ENCODE measurements at places on chromosomes 2 and 18. TPM values are rescaled to one million over a fixed set of nuclear protein-coding genes. Genes with fewer than 3 reads are reported as not detected.

- peak; percentile 31 for DNase-seq
Observed at GRCh38 chr18:34809451-34810072, 99.5 kb downstream of the DTNA start.

GRCh38 chr18:47280121-47280520 is 28.7 kb upstream of the SKOR2 start:
- no peak for DNase-seq

- DNase-seq, result peak; percentile 41
Observed at GRCh38 chr2:25301453-25302352, 40.0 kb downstream of the DNMT3A start.

- peak; percentile 68 for DNase-seq
Observed at GRCh38 chr2:191165176-191165643, 14.4 kb upstream of the STAT4 start.

DNA sequence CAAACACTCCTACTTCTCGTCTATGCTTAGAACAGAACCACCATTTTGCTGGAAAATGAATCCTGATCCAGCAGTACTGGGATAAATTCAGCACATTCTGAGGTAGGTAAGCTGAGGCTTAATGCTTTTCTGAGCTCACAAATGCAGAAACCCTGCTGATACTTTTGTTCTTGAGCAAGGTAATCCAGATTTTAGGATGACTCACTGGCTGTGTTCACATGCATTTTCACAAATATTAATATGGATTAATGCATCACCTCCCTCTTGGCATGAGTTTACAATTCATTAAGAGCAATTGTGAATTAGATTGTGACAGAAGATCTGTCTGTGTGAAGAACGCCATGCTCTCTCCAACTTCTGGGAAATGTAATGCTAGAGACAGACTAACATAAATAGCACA is 42.2 kb downstream of the RAD51AP2 start:
- DNase-seq, result no peak

GRCh38 chr18:55522011-55522410 is 66.0 kb downstream of the TCF4 start:
- DNase-seq, result no peak

- DNase-seq, result peak; percentile 43
Observed at GRCh38 chr2:54609647-54610046, 113.8 kb upstream of the EML6 start.

- DNase-seq, result peak; percentile 69
Observed at GRCh38 chr18:31821545-31822171, 61.0 kb upstream of the SLC25A52 start.

DNA sequence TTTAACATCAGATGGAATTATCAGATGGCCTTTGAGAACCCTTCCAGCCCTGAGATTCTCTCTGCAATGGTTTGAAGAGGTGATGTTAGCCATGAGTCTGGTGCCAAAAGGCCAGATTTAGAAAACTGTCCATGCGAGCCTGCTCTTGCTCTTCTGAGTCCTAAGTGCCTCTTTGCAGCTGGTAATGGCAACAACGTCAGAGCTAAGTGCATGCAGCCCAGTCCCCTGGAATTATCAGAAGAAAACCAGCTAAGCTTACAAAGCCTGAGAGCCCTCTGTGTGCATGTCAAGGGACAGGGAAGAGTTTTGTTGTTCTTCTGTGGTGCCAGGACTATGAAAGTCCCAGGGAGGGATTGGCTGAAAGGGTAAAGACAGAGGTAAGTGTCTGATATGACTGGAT is 89.8 kb downstream of the LOXHD1 start:
- no peak for DNase-seq

DNA sequence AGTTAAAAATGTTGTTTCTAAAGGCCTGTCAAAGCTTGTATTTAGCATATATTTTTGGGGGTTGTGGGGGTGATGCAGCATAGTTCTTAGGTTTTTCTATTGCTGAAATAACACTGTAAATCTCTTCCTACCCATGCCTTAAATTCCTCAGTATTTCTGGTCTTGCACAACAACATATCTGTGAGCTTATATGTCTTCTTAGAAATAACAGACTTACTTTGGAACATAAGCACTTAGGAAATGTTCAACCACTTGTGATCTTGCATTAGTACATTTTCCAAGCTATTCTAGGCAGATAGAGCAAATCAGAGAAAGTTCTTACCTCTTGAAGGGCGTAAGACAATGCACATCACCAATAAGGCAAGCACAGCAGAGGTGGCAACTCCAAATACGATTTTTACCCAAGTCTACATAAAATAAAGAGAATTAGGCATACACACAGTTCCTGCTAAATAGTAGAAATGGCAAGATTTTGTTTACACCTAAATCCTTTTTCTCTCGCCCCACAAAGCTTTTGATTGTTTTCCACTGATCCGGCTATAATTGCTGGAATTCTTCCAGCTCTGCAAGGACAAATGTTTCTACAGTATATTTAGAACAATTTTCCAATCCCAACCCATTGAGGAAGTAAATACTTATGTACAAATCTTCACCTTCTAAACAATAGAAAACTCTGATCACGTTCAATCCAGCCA is 512 bp downstream of the FAP start:
- peak; percentile 16 for DNase-seq

DNA sequence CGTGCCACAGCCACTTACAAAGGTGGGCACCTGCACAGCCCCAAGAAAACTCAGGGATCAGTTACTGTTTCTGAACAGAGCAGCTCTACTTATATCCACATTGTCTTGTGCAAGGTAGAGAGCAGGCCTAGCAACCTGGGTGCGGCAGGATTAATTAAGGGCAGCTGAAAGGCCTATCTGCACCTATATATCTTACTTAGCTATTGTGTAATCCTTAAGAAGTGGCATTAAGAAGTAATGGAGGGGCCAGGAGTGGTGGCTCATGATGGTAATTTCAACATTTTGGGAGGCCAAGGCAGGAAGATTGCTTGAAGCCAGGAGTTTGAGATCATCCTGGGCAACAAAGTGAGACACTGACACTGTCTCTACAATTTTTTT is 12.8 kb upstream of the ARL5A start:
- no peak for DNase-seq

DNA sequence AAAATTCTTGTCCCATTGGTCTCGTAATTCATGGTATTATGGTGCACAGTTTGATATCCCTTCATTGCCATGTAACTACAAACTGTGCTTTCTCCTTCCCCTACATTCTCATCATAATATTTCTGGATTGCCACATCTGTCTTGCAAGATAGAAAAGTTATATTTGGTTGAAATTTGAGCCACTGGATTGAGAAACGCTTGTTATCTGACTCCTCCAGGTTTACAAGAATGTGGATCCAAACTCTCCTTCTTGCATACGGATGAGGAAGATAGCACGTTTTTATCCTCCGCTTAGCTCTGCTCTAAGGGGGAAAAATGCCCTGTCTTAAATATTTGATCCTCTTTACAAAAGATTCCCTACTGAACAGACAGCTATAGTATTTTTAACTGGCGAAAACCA is 438.2 kb downstream of the TSN start:
- DNase-seq, result no peak

DNA sequence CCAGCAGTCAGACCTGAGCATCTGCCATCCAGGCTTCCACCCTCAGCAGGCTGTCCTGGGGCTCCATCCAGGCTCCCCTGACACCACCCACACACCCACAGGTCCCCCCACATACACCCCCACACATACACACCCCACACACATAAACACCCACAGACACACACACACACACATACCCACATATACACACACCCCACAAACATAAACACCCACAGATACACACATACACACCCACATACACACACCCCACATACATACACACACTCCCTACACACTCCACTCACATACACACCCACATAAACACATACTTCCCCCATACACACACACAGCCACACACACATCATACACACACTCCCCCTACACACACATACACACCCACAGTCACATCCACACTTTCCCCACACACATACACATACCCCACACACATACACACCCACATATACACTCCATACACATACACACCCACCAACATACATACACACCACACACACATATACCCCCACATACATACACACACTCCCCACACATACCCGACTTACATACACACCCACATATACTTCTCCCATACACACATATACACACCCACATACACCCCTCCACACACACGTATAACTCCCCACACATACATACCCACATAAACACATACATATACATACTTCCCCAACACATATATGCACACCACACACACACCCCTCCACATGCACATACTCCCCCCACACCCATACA is 183.3 kb upstream of the ETAA1 start:
- no peak for DNase-seq

DNA sequence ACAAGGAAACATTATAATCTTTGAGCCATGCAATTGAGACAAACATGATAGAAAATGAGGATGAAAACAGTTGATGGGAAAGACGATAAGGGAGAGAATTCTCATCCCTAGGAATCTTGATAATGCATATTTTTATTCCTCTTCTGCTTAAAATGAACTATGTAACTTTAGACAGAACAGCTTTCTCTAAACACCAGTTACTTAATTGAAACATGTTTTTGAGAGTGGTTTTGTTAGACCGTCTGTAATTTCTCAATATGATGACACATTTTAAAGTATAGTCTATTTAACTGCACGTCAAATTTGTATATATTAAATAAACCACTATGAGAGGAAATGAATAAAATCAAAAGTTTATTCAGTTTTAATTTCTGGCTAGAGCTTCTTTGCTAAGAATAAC is 1453.9 kb upstream of the NXPH2 start:
- DNase-seq, result no peak

DNA sequence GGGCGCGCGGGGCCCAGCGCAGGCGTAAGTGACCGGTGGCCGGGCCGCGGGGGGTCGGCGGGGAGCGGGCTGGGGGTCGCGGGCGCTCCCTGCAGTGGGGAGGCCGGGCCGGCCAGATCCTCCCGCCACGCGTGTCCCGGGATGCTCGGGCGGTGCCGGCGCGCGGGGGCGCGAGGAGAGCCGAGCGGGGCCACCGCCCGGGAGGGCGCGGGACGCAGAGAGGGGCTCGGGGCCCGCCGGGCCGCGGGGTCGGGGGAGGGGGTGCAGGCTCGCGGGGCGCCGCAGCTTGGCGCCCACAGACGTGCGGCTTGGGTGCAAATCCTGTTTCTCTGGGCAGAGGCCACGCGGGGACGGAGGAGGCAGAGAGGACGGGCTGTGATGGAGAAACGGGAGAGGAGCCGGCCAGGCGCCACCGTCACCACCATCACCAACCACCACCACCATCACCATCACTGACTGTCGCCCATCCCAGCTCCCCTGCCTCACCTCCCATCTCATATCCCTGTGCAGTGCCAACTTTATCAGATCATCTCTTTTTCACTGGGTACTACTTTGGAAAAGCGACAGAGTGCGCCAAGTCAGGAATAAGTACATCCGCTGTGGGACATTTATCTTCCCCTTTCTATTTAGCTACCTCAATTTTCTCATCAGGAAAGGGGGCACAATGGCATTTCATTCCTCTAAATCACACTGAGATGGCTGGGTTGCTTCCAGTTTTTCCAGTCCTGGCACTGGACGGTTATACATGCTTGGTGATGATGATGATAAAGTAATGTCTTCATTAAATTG is 97.2 kb upstream of the GPR45 start:
- DNase-seq, result no peak

GRCh38 chr2:216829533-216829932 is 30.3 kb downstream of the TNP1 start:
- DNase-seq, result no peak

The E2F6 gene
- total RNA-seq, result 15.7 TPM

The RIT2 gene
- not detected for total RNA-seq

The DSEL gene
- 4.5 TPM for total RNA-seq

All from endothelial cell of umbilical vein (primary cell).